Activated CD4-positive, alpha-beta T cell treated with anti-CD3 and anti-CD28 coated beads, Interleukin-2, amount 50 U/mL, for 48 hours (primary cell): ENCODE measurements at places on chromosomes 4 and X.
A peak's percentile ranks its signal among the peaks of the same experiment; 100 is the strongest.

DNA sequence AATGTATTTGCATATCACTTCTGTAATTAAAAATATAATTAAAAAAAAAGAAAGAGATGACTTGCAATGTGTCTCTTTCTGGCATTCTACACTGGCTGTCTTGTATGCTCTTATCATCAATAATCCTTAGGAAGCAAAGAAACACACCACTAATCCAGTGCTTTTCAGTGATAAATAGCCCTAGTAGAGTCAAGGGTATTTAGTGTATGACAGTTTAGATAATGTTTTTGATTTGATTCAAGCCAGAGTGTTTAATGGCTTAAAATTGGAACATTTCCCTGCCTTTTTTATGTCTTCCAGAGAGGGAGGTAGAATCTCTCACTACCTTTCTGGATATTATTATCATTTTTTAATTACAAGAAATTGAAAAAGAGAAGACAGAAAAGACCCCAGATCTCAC, 48.6 kb upstream of the CXCL8 start:
- DNase-seq, result no peak

DNA sequence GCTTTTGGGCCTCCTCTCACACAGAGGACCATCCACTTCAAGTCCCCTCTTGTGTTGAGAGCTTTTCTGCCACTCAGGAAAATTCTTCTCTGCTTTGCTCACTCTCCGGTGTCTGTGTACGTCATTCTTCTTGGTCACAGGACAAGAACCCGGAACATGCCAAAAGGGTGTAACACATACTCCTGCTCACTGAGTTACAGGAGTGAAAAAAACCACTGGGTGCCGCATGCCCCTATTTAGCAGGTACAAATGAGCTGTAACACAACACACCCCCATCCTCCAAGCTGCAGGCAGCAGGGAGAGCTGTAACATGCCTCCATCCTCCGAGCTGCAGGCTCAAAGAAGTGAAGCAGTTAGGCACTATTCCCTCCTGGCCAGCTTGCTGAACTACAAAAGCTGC, 13.0 kb upstream of the CXCL2 start:
- no peak for DNase-seq

GRCh38 chr4:130054908-130055307, 959.0 kb downstream of the C4orf33 start:
- DNase-seq, result no peak

DNA sequence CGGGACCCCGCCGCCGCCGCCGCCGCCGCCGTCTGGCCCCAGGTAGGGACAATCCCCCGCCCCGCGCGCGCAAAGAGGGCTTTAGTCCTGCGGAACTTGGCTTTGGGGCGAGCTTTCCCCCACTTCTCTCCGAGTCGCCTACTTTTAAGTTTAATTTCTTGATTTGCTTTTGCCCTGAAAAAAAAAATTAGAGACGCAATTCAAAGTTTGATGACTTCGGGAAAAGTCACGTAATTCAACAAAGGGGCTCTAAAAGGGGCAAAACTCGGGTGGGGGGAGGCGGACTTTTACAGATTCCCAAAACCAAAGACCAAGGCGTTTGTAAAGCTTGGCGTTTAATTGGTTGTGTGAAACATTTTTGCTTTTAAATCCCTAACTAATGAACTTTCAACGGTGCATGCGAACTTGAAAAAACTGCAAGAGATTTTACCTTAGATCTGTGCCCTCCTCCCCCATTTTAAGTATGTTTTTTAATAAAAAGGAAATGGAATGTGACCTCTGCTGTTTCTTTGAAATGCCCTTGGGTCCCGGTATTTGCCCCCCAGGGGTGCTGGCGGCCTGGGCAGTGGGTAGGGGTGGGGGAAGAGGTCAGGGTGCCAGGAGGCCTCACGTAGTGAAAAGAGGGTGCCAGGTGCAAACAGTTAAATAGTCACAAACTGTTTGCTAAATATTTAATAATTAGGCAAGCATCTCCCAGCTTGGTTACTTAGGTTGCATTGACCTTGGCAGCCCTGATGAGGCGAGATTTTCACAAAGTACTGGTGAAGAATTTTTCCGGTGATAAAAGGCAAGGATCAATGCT, 209.7 kb downstream of the NWD2 start:
- no peak for DNase-seq

DNA sequence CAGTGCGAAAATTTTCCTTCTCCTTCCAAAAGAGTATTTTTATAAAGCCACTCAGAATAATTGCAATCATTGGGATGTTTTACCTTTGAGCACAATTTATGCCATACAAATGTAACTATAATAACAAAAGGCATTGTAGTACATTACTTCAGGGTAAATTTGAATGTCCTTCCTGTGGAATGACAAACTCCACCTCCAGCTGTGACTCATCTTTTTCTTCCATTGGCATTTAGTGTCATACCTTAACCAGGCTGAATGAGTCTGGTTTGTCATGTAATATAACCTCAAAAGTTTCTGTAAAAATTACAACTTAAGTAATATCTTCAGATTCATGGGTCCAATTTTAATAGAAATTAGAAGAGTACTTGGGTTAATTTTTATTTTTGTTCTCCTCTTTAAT, 93.3 kb downstream of the TMEM47 start:
- no peak for DNase-seq

GRCh38 chr4:112560084-112560483, 44.1 kb upstream of the NEUROG2 start:
- DNase-seq, result no peak

DNA sequence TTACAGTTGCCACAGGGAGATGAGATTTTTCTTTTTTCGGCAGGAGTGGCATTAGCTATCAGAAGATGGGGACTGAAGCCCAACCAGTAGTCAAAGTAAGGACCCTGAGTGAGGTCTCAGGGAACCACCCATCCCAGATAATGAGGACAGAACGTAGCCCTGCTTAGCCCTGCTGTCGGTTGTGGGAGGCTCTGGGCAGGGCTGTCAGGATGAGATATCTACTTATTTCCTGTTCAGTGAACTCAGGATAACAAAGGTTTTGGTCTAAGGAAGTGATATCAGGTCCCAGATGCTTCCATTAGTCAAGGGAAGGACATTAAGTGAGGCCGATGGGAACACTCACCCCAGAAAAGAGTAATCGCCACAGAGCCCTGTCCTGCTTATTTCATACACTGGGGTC, 2.3 kb downstream of the MAGEB16 start:
- DNase-seq, result no peak

- DNase-seq, result no peak
Observed at GRCh38 chrX:11451151-11451550, 157.9 kb downstream of the AMELX start.

DNA sequence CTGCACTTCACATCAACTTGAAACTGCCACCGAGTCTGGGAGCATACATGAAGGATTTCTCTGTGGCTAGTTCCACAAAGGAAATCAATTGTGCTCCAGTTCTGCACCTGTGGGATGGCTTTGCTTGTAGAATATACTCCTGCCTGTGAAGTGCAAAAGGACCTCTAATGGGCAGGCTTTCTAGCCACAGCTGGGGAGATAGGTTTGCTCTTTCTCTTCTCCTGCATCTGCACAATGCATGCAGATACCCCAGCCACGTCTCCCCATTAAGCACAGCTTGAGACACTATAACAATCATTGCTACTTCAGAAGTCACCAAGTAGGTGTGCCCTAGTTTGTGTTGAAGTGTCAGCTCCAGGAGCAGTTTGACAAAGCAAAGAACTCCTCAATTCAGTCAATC, 364.6 kb downstream of the ZIC3 start:
- DNase-seq, result no peak

GRCh38 chrX:45502396-45502795, 301.7 kb upstream of the DIPK2B start:
- no peak for DNase-seq

GRCh38 chrX:101117701-101118100, 19.7 kb downstream of the CENPI start:
- no peak for DNase-seq

GRCh38 chr4:121192480-121192879, 28.4 kb upstream of the TNIP3 start:
- DNase-seq, result no peak

DNA sequence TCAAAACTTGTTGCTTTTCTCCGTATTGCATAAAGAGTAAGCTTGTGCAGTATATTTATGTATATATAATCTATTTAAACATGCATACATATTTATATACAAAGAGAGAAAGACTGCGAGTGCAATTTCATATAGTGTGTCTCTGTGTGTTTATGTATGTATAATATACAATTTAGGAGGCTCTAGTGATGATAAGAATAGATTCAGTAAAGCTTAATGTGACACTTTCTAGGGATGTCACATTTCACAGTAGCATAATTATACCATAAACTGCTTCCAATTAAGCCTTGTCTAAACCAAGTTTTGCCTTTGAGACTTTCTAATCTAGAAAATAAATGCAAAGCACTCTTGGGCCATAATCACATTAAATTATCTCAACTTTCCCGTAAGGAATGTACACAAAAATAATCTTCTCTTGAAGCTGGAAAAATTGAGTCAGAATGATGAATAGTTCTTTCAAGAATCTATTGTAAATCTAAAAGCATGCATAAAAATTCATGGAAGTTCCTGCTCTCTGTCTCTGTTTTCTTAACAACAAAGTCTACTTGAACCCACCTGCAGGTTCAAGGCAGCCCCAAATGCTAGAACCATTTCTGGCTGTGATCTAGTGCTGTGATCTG, 114.1 kb upstream of the NPY2R start:
- no peak for DNase-seq

- DNase-seq, result peak; percentile 58
Observed at GRCh38 chrX:154486396-154487207, at the start of gene UBL4A. Gene UBL4A (minus strand): TSS chrX:154486615. CDS start chrX:154486584, 31 bp downstream.

DNA sequence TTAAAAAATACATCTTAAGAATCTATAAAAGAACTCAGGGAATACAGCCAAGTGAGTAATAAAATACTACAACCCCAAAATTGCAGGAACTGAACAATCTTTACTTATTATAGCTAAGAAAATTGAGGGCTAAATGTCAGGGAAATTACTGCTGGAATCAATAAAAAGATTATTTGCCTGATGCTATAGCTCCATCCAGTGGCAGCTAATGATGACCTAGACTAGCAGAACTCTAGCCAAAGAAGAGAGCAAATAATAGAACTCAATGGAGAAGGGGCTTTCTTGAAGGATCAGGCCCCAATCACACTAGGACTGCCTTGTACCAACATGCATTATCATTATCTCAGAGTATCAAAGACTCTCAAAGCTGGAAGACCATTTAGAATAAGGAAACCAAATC, 85.0 kb upstream of the FAM241A start:
- DNase-seq, result no peak

DNA sequence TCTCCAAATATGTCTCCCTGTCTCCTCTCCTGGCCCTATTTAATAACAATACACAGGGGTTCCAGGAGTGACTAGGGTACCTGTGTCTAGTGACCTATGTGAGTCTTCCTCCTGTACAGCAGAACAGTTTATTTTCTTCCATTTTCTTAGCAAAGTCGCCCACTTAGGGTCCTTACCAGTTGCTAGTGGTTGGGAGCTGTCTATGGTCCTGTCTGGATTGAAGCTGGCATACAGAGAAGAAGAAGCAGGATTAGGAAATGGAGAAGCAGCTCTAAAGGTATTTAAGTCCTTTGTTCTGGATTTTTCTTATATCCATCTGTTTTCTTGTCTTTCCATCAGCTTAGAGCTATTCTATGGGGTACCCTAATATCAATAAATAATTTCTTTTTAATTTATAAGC, 587.1 kb upstream of the CPEB2 start:
- DNase-seq, result no peak

DNA sequence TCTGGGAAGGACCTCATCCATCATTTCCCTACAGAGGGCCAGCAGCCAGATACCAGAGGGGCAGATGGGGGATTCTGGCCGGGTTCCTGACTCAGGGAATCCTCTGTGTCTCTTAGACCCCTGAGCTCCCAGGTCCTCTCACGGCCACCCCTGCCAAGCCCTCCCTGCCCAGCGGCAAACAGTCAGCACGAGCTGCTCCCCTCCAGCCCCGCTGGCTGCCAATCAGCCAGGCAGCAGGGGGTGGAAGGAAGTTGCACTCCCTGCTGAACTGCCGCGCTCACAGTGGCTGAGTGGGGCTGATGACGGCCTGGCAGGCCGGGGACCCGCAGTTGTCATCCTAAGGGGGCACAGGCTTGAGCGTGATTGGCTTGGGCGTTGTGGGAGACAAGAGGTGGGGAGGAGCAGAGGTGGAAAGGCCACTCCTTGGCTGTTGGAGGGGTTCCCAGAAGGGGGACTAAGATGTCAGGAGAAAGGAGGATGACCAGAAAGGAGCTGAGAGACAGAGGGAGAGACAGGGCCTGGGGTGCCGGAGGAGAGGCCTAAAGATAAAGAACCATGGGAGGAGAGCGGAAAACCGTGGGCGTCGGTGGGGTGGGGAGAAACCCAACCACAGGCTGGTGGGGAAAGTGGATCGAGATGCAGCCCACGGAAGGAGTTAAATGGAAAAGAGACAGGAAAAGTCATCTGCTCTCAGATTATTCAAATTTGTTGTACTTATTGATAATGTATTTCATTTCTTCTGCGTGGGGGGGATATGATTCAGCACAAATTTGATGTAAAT, 4.4 kb upstream of the CCDC149 start:
- DNase-seq, result no peak

GRCh38 chr4:42101446-42101975, 50.9 kb downstream of the BEND4 start:
- DNase-seq, result no peak

DNA sequence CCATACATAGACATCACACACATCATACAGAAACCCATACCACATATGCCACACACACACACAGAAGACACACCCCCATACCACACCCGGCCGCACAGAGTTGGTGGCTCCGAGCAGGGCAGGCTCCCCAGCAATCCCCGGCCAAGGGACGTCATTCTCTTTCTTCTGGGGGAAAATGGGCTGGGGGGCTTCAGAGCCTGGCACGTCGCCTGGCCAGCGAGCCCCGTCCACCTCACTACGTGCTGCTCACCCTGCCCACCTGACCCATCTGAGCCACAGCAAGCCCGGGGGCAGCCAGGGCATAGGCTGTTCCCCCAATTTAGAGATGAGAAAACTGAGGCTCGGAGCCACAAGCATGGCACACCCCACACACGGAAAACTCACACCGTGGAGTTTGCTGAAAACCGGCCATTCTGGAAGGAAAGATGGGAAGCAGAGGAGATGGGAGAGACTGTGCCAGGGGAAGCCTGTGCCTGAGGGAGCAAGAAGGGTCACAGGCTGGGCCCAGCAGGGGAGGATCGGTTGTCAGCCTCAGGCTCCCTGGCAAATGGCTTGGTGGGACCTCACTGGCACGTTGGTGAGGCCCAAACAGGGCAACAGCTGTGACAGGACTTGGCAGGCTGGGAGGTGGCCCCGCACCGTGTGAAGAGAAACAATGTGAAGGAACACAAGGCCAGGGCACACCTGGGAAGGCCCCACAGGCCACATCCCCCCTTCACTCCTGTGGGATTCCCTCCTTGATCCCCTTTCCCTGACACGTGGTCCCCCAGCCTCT, 73.2 kb downstream of the JAKMIP1 start:
- no peak for DNase-seq

GRCh38 chr4:115233600-115233999, 120.2 kb upstream of the NDST4 start:
- no peak for DNase-seq
